ENCODE measurements at places on chromosomes 12 and 14.

- DNase-seq = no peak
Observed at GRCh38 chr12:17235996-17236395, 630.0 kb upstream of the LMO3 start.

GRCh38 chr12:119157978-119158377, 20.8 kb upstream of the HSPB8 start:
- DNase-seq = no peak

DNA sequence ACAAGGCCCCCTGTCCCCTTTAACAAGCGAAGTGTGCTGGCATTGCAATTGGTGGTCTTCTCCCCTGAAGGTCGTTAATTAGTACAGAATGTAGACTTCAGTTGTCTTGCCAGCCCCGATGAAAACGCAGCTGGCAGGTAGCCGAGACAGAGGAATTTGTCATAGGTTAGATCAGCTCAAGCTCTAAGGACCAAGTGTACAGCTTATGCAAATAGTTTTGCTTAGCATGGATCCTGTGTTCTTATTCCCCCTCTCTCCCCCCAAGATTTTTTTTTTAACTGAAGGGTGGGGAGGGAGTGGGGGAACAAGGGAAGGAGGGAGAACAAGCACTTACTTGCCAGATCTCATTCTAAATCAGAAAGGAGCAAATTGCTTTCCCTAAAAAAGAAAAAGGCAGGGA, 58.6 kb upstream of the PARP11 start:
- no peak for DNase-seq

DNA sequence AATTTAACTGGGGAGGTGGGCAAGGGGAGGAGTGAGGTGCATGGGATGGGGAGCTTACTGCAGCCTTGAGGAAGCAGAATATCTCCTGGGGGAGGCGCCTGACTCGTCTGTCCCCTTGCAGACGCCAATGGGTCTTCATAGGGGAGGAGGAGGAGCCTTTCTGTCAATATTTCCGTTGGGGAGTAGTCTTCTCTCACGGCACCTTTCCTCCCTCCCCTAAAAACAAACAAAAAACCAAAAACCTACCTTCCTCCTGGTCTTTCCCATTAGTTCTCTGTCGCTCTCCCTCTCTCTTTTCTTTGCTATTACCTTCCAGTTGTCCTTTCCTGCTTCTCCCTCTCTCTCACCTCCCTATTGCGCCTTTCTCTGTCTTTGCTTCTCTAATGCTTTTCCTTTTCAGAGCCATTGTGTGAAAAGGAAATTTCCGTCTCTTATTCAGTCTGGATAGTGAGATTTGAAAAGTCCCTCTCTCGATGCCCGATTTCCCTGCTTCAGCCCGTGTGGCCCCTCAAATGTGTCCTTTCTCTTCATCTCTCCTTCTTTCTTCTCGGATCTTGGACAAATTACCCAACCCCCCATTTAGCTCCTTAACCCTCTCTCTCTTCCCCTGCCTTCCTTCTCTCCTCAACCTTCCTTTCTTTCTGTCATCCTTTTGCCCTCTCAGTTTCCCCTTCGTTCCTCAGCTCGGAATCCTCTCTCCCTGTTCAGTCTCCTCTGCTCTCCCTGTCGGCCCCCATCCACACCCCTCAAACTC, 5.9 kb downstream of the GPR84 start:
- DNase-seq = no peak

DNA sequence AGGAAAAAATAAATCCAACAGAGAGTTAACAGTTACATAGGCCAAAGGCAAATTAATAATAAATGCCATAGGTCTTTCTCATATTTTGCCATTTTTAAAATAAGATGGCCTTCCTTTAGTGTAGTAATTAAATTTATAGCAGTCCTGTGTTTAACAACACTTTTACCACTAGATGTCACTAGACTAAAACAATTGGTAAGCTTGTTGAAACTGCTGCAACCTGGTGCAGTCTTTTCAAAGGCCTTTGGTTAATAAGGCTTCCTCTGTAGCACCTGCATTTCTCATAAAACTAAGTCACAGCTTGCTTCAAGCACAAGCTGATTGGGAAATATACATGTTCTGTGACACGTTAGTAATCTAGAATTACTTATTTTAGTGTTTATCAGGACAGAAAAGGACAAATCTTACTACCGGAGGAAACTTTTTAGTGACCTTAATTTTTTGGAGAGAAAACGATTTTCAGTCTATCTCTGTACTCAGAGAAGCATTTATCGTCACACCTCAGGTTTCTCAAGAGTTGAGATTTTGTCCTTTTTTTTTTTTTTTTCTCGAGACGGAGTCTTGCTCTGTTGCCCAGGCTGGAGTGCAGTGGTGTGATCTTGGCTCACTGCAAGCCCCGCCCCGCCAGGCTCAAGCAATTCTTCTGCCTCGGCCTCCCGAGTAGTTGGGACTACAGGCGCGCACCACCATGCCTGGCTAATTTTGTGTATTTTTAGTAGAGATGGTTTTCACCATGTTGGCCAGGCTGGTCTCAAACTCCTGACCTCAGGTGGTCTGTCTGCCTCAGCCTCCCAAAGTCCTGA, 20.0 kb downstream of the BORCS5 start:
- no peak for DNase-seq

GRCh38 chr12:74337951-74338350, 199.7 kb upstream of the ATXN7L3B start:
- DNase-seq = no peak

DNA sequence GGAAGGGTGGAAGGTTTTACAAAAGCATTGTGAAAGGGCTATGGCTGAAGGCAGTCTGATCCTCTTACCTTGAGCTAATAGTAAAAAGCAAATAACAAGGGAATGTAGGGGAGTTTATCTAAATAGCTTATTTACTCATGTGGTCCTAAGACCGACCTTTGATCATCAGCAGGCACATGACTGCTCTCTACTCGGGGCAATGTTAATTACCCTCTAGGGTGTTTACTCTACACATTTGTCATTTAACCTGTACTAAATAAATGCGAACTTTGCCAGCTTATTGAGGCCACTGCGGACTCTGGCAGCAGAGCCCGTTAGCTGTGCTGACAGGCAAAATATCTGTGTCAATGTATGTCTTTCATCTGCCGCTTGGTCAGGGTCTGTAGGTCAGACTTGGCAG, 768.3 kb upstream of the ATXN7L3B start:
- DNase-seq = no peak

All from left ventricle myocardium superior (tissue), 1 donor.